ENCODE measurements at places on chromosomes 16 and 17.

- DNase-seq: no peak
Measured at GRCh38 chr16:49832177-49832576, 23.7 kb downstream of the ZNF423 start.

DNA sequence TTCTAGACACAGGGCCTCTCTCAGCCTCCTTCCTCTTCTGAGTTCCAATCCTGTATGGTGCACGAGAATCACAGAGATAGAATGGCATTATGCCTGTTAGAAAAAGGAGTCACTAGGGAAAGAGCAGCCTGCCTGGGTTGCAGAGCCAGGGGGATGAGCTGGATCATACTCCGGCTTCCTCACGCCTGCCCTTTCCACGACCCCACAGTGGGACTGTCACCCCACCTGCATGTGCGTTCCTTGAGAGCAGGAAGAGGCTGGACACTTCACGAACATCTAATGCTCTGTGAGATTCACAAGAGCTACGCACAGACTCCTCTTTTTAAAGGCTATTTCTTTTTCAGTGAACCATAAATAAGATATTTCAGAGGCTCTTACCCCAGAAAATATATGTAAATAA lies 54.8 kb downstream of the N4BP1 start:
- DNase-seq: no peak

GRCh38 chr16:15464401-15465186 lies 30.2 kb downstream of the BMERB1 start:
- no peak for DNase-seq

DNA sequence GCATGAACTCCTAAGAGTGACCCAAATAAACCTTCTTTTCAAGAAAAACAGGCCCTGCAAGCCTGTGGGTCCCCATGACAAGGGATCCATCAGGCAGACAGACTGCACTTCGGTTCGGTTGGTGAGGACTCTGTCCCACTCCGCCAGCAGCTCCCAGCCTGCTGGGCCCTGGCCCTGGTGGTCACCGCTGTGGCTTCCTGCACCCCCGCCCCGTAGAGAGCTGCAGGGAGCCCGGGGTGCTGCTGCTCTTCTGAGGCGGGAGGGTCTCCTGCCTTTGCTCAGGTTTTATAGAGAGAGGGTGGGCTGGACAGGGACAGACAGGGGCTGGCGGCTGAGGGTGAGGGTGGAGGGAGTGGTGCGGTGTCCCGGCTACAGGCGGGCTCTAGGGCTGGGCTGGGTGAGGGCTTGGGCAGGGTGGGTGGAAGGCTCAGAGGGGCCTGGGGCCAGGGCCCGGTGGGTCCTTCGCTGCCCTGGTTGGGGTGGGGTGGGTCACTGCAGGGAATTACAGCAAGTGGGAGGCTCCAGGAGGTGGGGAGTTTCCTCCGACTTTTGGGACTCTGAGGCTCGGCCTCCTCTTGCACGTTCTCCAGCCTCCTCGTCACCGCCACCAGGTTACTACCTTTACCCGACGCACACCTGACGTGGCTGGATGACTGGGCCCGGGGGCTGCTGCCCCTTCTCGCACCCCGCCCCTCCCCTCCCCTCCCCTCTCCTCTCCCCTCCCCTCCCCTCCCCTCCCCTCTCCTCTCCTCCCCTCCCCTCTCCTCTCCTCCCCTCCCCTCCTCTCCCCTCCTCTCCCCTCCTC lies 90.2 kb upstream of the CBX4 start:
- DNase-seq: no peak

DNA sequence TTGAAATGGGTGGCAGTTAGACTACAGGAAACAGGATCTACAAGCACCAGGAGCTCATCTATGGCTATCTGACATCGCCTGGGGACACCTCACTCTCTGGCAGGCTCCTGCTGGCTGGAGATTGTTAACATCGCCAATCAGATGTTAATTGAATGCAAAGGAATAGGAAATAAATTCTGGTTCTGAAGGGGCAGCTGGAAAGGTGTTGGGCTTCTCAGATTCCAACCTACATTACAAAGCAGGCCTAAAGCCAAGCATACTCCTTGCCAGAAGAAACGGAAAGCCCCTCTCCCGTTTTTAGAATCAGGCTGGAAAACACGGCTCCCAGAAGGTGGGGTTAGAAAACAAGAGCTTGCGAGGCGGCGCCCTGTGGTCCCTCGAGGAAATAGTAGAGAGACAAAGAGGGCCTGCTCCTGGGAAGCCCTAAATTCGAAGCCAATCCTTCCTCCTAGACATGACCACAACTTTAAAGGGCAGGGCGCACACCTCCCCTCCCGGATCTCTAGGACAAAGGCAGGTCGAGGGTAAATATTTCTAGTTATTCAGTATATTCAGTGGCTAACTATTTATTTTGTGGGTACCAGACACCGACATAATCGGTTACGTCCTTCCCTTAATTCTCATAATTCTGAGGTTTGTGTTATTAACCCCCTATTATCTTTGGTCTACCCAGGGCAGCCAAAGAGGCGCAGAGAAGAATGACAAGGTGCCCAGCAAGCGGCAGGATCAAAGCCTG lies 763 bp upstream of the TOM1L1 start:
- no peak for DNase-seq

DNA sequence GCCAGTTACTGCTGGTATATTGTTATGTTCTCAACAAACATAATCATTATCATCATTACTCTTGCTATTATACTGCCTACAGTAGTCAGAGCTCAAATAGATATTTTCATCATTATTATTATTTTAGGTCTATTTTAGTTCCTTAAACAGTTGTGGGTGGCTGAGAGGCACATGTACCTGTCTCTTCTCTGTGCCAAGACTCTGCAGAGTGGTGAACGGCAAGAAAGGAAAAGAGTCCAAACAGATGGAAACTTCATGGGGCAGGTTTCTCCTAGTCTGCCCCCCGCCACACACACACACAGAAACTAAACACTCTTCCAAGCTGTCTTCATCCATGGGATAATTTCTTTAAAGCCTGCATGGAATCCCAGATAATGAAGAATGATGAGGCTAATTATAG lies 77.7 kb upstream of the CLEC3A start:
- DNase-seq: no peak

DNA sequence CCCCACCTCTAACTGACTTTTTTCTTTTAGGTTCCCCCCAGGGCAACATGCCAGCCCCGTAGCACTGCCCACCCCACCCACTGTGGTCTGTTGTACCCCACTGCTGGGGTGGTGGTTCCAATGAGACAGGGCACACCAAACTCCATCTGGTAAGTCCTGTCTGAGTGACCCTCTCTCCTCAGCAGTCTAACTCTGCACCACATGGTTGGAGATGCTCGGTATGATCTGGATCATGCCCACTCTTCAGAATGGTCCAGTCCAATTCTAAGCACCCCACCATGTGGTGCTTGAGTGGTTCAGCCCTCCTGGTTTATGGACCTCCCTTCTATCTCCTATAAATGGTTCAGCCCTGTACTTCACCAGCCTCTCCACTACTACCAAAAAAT lies 5.9 kb downstream of the KDM6B start:
- DNase-seq: no peak

- DNase-seq: no peak
Measured at GRCh38 chr16:71903608-71904007, 8.3 kb downstream of the IST1 start.

DNA sequence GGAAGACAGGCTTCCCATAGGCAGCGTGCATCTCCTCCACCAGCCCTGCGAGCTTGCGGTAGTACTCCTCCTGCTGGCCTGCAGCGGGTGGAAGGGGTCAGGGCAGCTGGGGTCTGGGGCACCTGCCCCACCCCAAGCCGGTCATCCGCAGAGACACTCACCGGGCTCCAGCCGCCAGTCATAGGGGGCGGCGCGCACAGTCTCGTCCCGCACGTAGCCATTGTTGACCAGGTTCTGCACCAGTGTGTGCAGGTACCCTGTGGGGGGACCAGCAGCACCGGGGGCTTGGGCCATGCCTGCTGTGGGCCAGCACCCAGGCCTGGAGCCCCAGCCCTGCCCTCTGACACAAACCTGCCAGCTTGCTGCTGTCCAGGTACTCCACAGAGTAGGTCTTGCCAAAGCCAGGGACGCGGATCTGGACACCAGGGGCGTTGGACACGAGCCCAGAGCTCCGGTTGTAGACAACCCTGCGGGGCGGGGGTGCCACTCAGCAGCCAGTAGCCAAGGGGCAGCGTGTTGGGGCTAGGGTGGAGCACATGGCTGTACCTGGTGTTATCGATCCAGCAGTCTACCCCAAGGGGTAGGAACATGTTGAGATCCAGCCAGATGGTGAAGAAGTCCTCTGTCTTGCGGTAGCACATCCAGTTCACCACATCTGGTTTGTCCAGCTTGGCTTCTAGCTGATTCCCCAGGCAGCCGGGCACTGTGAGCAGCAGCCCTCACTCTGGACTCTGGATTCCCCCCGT lies 1.2 kb downstream of the LCAT start:
- no peak for DNase-seq

DNA sequence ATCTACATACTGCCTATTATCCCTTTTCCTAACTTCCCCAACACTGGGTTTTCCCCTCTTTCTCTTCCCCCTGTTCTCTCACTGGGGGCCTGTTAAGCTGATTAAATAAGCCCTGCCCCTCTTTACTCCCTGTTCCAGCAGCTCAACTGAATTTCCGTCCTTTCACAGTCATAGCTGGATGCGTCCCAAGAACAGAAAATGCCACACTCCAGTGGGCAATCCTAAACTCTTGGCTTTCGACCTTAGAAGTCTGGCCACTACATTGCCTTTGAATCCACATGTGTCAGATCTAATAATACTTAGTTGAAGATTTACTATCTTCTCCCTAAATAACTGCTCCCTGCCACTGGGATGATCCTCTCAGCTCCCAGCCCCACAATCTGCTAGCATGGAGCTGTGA lies 34.5 kb downstream of the KCNJ16 start:
- no peak for DNase-seq

DNA sequence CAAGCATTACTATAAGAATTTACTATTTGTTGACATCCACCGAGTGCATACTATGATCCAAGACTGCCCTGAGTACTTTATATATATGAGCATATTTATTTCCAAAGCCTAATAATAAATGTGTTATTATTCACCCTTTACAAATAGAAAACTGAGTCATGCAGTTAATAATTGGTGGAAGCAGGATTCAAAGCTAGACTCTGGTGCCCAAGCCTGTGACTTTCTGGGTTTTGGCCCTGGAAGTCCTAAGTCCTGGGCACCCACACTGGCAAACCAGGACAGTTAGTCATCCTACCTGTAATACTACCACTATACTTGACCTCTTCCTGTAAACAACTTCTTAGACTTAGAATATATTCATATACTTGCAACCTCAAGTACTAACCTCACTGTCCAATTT lies 257.4 kb upstream of the IRX5 start:
- DNase-seq: no peak

DNA sequence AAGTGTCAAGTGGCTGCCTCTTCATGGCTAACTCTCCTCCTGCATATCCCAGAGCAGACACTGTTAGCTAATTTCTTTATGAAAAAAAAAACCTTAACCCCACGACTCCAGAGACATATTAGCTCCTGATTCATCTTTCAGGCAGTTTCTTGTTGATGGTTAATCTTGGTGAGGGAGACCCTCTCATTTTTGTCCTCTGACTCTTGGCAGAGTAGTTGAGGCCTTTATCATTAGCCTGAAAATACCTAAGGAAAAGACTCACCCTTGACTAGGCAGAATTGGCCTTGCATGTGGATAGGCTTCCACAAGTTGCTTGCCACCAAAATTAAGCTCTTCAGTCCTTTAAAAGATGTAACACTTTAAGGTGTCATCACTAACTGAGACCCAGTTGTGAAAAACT lies 4.0 kb downstream of the CRYBA1 start:
- no peak for DNase-seq

DNA sequence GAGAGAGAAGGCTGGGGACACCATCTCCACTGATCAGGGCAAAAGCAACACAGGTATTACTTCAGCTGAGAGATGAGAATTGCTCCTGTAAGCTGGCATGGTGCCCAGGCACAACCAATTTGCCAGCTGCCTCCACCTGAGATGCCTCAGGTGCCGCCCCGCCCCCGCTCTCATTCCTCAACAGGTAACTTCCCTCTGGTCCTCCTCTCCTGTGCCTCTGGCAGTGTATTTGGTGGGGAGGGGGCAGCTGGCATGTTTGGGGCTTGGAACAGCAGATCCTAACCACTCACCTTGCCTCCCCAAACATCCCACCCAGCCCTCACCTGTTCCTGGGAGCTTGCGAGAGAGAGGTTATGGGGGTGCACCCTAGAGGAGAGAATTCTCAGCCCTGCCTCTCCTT lies 2.9 kb upstream of the SRCIN1 start:
- no peak for DNase-seq

DNA sequence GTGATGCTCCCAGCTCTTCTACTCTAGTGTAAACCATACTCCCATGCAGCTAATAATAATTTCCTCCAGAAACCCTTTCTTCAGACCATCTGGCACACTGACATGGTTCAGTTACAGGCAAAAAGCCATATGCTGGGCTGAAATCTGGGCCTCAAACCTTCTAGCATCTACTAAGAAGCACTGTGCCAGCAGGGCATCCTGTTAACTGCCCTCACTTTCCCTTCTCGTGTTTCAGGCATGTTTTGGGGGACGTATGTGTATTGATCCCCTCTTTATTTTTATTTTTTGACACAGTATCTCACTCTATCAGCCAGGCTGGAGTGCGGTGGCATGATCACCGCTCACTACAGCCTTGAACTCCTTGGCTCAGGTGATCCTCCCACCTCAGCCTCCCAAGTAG lies 33.3 kb downstream of the STAT5A start:
- no peak for DNase-seq

DNA sequence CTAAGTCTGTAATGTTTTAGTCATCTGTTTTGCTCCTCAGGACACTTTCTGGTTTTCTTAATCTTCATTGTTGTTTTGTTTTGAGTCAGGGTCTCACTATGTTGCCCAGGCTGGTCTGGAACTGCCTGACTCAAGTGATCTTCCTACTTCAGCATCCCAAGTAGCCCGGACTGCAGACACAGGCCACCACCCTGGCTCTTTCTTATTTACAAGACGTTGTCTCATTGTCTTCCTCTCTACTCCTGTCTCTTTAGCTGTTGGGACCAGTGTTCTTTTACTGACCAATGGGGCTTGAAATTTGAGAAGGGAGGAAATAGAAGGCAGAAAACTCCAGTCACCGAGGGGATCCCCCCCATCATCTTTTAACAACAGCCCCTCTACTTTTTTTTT lies 1.2 kb downstream of the SCPEP1 start:
- DNase-seq: no peak
